ENCODE measurements at places on chromosomes 3 and 15. TPM values are rescaled to one million over a fixed set of nuclear protein-coding genes. Genes with fewer than 3 reads are reported as not detected.
A peak's percentile ranks its signal among the peaks of the same experiment; 100 is the strongest.

The TRANK1 gene
- polyA plus RNA-seq, result 1.2 TPM

GRCh38 chr3:46930166-46930944 lies 46.2 kb downstream of the CCDC12 start:
- DNase-seq, result no peak
- H3K4me1 ChIP-seq, result peaks cover 70% of the 10 kb centered on the region
- peak overlapping the region; percentile 83 for H3K27ac ChIP-seq
- H3K4me3 ChIP-seq, result no peak overlapping the region

- no peaks in the 10 kb centered on the region for H3K4me1 ChIP-seq
- no peaks in the 10 kb centered on the region for H3K36me3 ChIP-seq
- H3K4me3 ChIP-seq, result no peak overlapping the region
- no peaks in the 10 kb centered on the region for H3K27me3 ChIP-seq
- H3K27ac ChIP-seq, result no peak overlapping the region
- no peak for DNase-seq
These were observed 140.9 kb downstream of the TFG start for GRCh38 chr3:100850156-100850555.

- no peak overlapping the region for H3K27ac ChIP-seq
- no peaks in the 10 kb centered on the region for H3K36me3 ChIP-seq
- DNase-seq, result no peak
- H3K4me3 ChIP-seq, result no peak overlapping the region
These were observed 27.6 kb downstream of the MEX3B start for GRCh38 chr15:82018201-82018600.

DNA sequence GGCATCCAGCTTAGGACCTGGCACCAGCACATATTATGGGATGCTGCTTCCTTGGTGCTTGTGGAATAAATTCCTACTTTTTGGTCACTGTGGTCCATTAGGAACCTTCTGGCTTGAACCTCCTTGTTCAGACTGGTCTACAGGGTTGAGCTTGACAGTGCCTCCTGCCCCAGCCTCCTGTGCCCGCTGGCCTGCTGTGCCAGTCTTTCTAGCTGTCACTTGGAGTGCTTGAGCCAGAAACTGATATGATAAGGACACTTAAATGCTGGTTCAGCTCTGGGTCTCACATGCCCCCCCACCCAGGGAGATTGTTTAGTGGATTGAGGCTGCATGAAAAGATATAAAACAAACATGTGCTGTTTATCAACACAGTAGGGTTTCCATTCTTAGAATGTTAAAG lies 147.8 kb downstream of the SLCO3A1 start:
- H3K4me1 ChIP-seq, result no peaks in the 10 kb centered on the region
- H3K36me3 ChIP-seq, result no peaks in the 10 kb centered on the region
- H3K27ac ChIP-seq, result no peak overlapping the region

The GOLGA8O gene
- polyA plus RNA-seq, result 0.28 TPM

The RHOV gene
- polyA plus RNA-seq, result 4.6 TPM

The GOLGA6A gene
- not detected for polyA plus RNA-seq

DNA sequence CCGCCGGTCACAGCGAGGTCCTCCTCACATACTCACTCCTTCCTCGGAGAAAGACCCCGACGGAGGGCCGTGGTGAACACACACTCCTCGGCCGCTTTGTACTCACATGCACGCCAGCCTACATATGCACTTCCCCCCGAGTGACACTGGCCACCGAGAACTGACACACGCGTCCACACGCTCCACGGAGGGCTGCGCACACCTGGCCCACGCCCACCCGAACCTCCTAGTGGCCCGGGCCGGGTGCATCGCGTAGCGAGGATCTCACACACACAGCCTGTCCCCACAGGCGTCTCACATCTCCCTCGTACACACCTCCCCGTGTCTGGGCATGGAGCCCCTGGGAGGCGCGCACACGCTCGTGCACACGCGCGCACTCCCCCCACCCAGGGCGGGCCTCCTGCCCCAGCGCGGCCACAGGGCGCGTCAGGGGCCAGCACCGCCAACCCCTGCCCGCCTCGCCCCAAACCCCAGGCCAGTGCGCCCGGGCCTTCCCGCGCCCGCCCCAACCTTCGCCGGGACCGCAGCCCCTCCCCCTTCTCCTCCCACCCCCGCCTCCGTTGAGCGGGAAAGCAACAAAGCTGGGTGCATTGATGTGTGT lies 411 bp upstream of the C3orf70 start:
- no peak overlapping the region for H3K27ac ChIP-seq
- H3K27me3 ChIP-seq, result no peaks in the 10 kb centered on the region
- H3K4me1 ChIP-seq, result no peaks in the 10 kb centered on the region
- peak overlapping the region; percentile 71 for H3K4me3 ChIP-seq

GRCh38 chr3:72652395-72652794 lies 195.8 kb downstream of the SHQ1 start:
- H3K27ac ChIP-seq, result no peak overlapping the region
- H3K36me3 ChIP-seq, result no peaks in the 10 kb centered on the region
- peaks cover 3% of the 10 kb centered on the region for H3K4me1 ChIP-seq
- no peaks in the 10 kb centered on the region for H3K27me3 ChIP-seq
- H3K4me3 ChIP-seq, result no peak overlapping the region
- DNase-seq, result no peak

DNA sequence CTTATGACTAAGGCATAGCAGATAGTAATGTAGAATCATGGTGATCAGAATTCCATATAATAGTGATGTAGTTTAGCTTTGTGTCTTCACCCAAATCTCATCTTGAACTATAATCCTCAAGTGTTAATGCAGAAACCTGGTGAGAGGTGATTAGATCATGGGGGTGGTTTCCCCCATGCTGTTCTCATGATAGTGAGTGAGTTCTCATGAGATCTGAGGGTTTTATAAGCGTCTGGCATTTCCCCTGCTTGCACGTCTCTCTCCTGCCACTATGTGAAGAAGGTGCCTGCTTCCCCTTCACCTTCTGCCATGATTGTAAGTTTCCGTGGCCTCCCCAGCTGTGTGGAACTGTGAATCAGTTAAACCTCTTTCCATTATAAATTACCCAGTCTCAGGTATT lies 138.7 kb upstream of the CBLB start:
- H3K27ac ChIP-seq, result no peak overlapping the region
- no peak for DNase-seq
- H3K4me1 ChIP-seq, result no peaks in the 10 kb centered on the region
- no peaks in the 10 kb centered on the region for H3K36me3 ChIP-seq

The PHLDB2 gene
- polyA plus RNA-seq, result 28.0 TPM

DNA sequence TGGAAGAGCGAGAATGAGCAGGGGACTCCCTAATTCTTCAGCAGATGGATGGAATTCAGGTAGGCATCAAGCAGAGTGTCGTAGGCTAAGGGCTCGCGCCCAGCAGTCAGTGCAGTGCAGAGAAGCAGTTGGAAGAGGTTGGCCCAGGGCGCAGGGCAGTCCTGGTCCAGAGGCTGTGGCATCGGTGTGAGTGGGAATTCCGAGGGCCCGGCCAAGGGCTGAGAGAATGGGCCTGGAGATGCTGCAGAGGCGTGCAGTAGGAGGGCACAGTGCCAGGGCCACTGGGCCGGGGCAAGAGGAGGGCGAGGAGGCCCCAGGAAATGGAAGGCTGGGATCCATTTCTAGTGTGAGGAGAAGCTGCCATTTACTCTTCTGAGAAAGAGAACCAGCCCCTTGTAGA lies 74.4 kb downstream of the AAGAB start:
- H3K4me1 ChIP-seq, result no peaks in the 10 kb centered on the region
- no peaks in the 10 kb centered on the region for H3K27me3 ChIP-seq
- no peak overlapping the region for H3K27ac ChIP-seq
- no peak overlapping the region for H3K4me3 ChIP-seq

DNA sequence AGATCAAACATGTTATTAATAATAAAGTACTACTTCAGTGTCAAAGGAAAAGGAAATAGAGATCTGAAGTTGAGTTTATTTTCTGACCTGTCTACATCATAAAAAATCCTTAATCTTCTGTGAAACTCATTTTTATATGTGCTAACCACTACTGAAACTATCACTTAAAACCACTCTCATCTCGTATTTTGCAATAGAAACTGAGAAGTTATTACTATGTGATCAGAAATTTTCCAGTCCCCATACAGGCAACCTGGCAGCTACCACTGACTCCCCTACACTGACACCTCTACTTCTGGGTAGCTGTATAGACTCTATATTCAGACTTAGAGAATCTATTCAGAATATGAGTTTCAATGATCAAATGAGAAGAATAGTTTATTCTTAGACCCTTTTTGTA lies 8.3 kb downstream of the HDGFL3 start:
- H3K4me3 ChIP-seq, result no peak overlapping the region
- no peaks in the 10 kb centered on the region for H3K27me3 ChIP-seq
- no peak for DNase-seq
- no peak overlapping the region for H3K27ac ChIP-seq

- no peak for DNase-seq
- peaks cover 15% of the 10 kb centered on the region for H3K4me1 ChIP-seq
- no peaks in the 10 kb centered on the region for H3K36me3 ChIP-seq
- peak overlapping the region; percentile 91 for H3K27ac ChIP-seq
These were observed 1.3 kb downstream of the ATP13A3 start for GRCh38 chr3:194485468-194485880.

- no peaks in the 10 kb centered on the region for H3K4me1 ChIP-seq
- H3K4me3 ChIP-seq, result no peak overlapping the region
- no peaks in the 10 kb centered on the region for H3K36me3 ChIP-seq
These were observed 84.3 kb upstream of the THRB start for GRCh38 chr3:24578951-24579421.

- H3K27ac ChIP-seq, result no peak overlapping the region
- no peak for DNase-seq
These were observed 78.4 kb downstream of the FBXL2 start for GRCh38 chr3:33355611-33356010.

GRCh38 chr3:112247900-112248299 lies 46.1 kb downstream of the SLC9C1 start:
- no peaks in the 10 kb centered on the region for H3K27me3 ChIP-seq
- H3K27ac ChIP-seq, result no peak overlapping the region
- no peaks in the 10 kb centered on the region for H3K36me3 ChIP-seq
- H3K4me1 ChIP-seq, result no peaks in the 10 kb centered on the region
- H3K4me3 ChIP-seq, result no peak overlapping the region

The CD80 gene
- polyA plus RNA-seq, result not detected

DNA sequence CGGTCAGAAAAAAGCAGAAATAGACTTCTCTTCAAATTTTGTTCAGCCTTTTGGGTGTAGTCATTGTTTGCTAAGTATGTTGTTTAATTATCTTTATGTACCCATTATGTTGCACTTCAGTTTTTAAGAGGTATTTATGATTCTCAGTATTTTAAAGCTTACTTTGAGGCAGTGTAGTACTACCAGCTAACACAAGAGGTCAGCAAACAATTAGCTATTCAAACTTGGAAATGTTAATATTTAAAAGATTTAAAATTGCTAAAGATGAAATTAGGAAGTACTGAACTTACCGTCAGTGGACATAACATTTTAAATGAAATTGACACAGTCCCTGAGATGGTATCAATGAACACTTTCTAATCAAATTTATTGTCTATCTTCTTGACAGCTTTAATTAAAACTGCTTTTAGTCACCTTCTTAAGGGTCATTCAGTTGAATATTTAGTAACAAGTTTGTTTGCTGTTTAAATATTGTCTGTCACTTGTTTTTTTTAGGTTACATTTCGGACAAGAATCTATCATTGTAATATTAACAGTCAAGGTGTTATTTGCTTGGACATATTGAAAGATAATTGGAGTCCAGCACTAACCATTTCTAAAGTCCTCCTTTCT lies 28.1 kb downstream of the NKIRAS1 start:
- DNase-seq, result peak; percentile 54
- no peak overlapping the region for H3K4me3 ChIP-seq
- no peaks in the 10 kb centered on the region for H3K36me3 ChIP-seq
- no peak overlapping the region for H3K27ac ChIP-seq
- H3K27me3 ChIP-seq, result no peaks in the 10 kb centered on the region

The RTP3 gene
- polyA plus RNA-seq, result 0.30 TPM

DNA sequence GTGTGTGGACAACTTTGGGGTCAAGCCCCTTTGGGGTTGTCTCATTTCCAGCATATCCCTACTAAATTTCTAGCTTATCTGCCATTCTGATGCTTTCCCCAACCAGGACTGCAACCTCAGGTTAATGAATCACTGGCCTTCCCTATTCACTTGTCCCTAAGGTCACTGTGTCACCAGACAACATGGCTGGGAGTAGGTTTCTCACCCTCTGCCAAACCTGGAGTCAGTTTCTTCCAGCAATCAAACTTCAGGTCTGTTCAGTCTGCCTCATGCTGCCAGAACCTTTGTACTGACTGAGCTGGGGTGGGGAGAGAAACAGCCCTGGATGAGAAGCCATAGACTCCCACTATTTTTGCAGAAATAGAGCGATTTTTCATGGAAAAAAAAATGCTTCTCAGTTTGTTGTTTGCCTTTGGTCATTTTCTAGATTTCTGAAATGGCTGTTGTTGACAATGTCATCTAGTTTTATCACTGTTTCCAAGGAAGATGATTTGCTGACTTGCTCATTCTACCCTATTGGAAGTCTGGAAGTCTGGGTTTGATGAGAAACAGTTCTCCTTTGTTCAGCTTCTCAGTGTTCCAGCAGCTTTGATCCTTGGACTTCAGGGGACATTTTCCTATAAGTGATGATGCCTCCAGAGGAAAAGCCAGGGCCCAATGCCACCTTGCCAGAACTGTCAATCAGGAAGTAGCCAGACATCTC lies 74.8 kb upstream of the IL12A start:
- no peaks in the 10 kb centered on the region for H3K4me1 ChIP-seq
- H3K27ac ChIP-seq, result no peak overlapping the region
- DNase-seq, result no peak
- no peaks in the 10 kb centered on the region for H3K36me3 ChIP-seq

Measured in kidney (tissue), 22 donors.